ENCODE measurements at places on chromosomes 13 and 19.

- peak; percentile 40 for DNase-seq
Measured at GRCh38 chr19:7159105-7159933, 89.8 kb downstream of the ZNF557 start.

DNA sequence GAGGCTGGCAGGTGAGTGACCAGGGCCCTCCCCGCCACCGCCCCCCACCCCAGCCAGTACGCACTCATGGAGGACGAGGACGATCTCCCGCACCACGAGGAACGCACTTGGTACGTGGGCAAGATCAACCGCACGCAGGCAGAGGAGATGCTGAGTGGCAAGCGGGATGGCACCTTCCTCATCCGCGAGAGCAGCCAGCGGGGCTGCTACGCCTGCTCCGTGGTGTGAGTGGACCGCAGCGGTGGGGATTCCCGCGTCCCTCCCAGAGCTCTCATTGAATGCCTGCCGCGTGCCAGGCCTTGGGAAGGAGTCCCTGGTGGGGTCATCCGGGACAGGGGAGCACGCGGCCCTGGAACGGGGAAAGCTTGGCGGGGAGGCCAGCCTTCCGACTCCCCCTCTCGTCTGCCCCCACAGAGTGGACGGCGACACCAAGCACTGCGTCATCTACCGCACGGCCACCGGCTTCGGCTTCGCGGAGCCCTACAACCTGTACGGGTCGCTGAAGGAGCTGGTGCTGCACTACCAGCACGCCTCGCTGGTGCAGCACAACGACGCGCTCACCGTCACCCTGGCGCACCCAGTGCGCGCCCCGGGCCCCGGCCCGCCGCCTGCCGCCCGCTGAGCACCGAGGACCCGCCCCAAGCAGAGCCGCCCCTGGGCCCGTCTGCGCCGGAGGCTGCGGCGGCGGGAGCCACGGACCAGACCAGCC lies 4.8 kb upstream of the IFI30 start:
- no peak for DNase-seq

DNA sequence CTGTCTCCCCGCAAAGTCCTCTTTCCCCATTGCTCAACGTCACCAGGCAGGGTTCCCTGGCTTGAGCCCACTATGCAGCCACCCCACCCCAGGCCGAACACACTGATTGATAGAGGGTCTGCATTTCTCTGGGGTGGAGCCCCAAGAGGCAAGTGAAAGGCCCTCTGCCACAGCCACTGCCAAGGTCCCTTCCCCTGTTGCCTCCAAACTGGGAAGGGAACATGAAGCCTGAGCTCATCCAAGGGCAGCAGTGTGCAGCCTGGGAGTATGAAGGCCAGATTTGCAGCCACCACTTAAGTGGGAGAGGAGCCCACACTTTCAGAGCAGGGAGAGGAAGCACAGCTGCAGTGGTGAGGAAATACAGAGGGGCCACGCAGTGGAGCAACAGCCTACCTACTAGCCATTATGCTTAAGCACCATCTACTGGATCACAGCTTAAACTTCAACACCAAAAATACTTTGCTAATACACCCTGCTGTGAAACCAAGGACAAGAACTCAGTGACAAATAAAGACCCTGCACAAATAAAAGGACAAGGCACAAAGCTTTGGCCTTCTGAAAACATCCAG lies 48.6 kb downstream of the UBL3 start:
- no peak for DNase-seq

- peak; percentile 89 for DNase-seq
Measured at GRCh38 chr19:49861107-49861506, 6.3 kb downstream of the PNKP start.

DNA sequence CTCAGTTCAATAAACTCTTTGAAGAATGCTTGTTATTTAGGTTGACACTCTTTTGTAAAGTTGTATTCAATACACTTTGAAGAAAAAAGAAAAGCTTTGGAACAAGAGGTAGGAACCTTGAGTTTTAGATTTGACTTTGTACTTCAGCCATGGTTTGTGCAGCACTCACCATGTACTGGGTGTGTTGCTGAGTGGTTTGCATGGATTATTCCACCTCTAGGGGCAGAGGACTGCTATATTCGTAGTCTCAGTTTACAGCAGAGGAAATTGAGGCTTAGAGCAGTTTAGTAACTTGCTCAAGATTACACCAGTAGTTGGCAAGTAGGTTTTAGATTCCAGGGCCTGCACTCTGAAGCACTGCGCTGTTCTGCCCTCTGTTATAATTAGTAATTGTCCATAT lies 68.8 kb downstream of the DNAJC3 start:
- no peak for DNase-seq

DNA sequence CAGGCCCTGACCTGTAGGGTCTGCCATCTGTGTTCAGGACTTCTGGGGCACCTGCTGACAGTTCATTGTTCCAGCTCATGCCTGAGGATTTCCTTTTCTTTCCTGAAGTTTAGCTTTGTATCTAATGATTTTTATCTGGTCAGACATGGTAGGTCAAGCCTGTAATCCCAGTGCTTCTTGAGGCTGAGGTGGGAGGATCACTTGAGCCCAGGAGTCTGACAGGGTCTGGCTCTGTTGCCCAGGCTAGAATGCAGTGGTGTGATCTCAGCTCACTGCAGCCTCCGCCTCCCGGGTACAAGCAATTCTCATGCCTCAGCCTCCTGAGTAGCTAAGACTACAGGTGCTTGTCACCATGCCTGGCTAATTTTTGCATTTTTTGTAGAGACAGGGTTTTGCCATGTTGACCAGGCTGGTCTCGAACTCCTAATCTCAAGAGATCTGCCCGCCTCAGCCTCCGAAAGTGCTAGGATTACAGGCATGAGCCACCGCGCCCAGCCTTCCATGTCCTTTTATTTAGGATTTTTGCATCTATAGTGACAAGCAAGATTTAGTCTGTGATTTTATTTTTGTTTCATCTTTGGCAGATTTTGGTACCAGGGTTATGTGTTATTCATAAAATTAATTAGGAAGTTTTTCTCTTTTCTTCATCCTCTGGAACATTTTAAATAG lies 33.2 kb downstream of the CHST8 start:
- no peak for DNase-seq

DNA sequence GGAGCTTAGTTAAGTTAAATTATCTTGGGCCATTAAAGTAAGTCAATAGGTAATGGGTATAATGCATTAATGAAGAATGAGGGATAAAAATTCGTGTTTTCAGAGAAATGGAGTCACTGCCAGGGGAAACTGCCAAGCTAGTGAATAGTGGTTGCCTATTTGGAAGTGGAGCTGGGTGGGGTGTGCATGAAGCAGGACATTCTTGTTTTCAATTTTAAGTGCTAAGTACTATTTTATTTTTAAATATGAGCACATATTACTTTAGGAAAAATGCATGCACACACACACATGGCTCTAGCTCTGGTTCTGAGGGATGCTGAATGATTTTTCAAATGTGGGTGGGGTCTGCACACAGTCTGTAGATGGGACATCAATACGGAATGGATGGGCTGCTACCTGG lies 717.7 kb upstream of the SGCG start:
- no peak for DNase-seq

DNA sequence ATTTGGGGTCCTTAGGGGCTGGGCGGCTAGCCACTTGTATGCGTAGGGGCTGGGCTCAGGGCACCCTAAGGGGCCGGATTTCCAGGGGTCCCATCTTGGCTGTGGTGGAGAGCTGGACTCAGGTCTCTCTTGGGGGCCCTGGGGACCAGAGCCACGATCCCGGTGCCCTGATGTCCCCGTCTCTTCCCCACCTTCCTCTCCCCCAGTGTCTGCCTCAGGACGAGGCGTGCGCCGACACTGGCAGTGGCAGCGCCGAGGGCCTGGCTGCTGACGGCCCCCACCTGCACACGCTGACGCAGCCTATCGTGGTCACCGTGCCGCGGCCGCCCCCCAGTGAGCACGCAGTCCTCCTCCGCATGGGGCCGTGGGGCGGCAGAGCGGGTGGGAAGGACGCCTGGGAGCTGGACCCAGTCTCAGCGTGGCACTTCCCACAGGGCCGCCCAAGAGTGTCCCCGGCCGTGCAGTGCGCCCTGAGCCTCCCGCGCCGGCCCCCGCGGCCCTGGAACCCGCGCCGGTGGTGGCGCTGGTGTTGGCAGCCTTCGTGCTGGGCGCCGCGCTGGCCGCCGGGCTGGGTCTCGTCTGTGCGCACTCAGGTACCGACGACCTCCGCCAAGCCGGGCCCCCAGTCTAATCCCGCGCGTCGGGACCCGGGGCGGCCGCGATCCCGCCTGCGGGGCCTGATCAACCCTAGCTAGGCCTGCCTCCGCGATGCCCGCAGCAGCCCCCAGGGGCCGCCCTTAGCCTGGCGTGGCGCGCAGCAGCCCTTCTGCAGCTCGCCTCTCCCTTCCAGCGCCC lies 2.7 kb upstream of the SNAPC2 start:
- peak; percentile 50 for DNase-seq

- DNase-seq: no peak
Measured at GRCh38 chr13:109436055-109436622, 350.2 kb downstream of the IRS2 start.

DNA sequence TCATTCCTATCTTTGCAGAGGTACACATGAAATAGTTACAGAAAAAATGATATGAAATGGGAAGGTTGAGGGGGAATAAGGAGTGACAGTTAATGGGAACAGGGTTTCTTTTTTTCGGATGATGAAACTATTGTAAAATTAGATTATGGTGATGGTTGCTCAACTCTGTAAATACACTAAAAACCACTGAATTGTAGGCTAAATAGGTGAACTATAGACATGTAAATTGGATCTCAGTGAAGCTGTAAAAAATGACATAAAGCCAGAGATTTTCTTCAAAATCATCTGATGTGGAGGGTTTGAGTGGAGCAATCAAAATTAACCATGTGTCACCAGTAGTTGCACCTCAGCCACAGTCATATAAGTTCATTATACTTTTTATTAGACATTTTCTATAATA lies 6.6 kb upstream of the FLT3 start:
- DNase-seq: no peak

All from testis (tissue), 5 donors.